ENCODE measurements at places on chromosomes 16 and 17.

- DNase-seq, result no peak
These were observed 592 bp upstream of the NUFIP2 start for GRCh38 chr17:29294580-29294900.

GRCh38 chr17:75034236-75034908, 12.4 kb downstream of the ATP5PD start:
- DNase-seq, result peak; percentile 85

DNA sequence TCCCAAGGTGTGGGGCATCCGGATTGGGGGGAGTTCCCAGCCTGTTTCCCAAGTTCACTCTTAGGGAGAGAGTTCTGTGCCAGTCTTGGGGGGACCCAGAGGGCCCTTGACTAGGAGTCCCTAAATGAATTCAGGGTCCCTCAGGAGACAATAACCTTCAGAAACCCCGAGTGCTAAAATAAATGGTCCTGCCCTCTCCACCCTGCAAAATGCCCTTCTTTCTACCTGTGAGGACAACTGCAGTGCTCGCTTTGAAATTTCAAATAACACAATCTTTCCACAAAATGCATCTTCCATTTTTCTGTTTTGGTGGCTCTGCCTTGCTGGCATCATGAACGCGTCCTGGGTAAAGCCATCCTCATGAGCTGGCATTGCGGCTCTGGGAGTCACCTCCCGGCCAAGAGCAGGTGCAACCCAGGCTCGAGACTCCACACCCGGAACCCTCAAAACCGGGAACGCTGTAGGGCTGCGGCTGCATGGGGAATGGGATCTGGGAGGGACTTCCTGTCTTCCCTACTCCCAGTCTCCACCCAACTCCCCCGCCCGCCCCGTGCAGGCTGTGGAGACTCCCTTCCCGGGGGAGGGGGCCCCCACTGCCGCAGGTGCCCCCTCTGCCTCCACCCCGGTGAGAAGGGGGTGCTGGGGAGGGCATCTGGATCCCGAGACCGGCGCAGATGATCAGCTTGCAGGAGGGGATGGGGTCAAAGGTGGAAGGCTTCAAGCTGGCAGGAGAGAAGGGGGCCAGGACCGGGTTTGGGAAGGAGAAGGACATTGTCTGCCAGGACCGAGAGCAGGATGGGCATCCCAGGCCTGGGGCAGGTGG, at the start of gene ZNF205:
ZNF205 (plus strand) TSS at position 529 of the 823 bp plus-strand sequence. CDS start 845 bp downstream, outside the sequence.
- no peak for DNase-seq

GRCh38 chr16:31507617-31507928, 618 bp downstream of the RUSF1 start:
- no peak for DNase-seq

- no peak for DNase-seq
These were observed 35.2 kb downstream of the N4BP1 start for GRCh38 chr16:48574766-48575165.

GRCh38 chr16:52451971-52452421, 94.9 kb downstream of the TOX3 start:
- DNase-seq, result no peak

- no peak for DNase-seq
These were observed 70.7 kb downstream of the RBFOX3 start for GRCh38 chr17:79539944-79540705.
